ENCODE measurements at places on chromosomes 16 and 17. TPM values are rescaled to one million over a fixed set of nuclear protein-coding genes. Genes with fewer than 3 reads are reported as not detected.

Gene KRT31
- total RNA-seq: not detected

Gene CCR7
- total RNA-seq: 1.9 TPM

Gene HS3ST3A1
- not detected for total RNA-seq

Gene GP1BA
- total RNA-seq: not detected

Gene SLC5A11
- total RNA-seq: not detected

Gene ARL5C
- total RNA-seq: not detected

Gene QPRT
- total RNA-seq: 1.5 TPM

Gene ADAMTS18
- total RNA-seq: 4.0 TPM

Gene IGF2BP1
- not detected for total RNA-seq

Gene SLC5A2
- total RNA-seq: not detected

Gene KRTAP1-4
- total RNA-seq: not detected

Gene EVPL
- 0.88 TPM for total RNA-seq

Gene TEX19
- not detected for total RNA-seq

Gene LAT
- 10.0 TPM for total RNA-seq

Gene ASGR1
- 4.5 TPM for total RNA-seq

Gene PIK3R5
- 22.0 TPM for total RNA-seq

Gene CLEC19A
- total RNA-seq: not detected

Gene SDR42E2
- not detected for total RNA-seq

Gene TVP23A
- total RNA-seq: not detected

Gene PLA2G10
- total RNA-seq: not detected

Gene KRT12
- total RNA-seq: 1.2 TPM

Gene TEKT5
- 0.94 TPM for total RNA-seq

Gene LRRC36
- total RNA-seq: not detected

Gene SLFN11
- 58.4 TPM for total RNA-seq

Gene PDILT
- not detected for total RNA-seq
